Posterior vena cava (tissue), 2 donors: ENCODE measurements at places on chromosomes 1 and 21. TPM values are rescaled to one million over a fixed set of nuclear protein-coding genes. Genes with fewer than 3 reads are reported as not detected.

ACOT11 gene
- 10.3 TPM for total RNA-seq

COX20 gene
- 42.1 TPM for total RNA-seq

TSSK3 gene
- 2.6 TPM for total RNA-seq

DNA sequence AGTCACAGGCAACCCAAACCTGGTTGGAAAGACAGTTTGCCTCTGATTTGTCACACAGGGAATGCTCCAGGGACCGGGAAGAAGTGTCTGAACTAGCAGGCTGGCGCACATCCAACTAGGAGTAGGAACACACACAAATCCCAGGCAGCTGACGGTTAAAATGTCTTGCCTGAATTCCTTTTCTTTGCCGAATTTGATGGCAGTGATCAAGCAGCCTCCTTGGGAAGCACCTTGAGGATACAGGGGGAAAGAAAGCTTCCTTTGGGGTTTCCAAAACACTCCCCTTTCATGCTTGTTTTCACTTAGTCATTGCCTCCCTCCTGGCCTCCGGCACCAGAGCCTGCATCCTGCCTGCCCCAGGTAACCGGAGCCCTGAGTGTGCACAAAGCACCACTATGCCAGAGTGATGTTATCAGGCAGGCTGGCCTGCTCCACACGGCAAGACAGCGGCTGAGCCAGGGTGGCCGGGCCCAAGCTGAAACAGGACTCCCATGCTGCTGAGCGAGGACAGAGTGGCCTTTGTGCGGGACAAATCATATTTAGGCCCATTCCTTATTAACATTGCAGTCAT, 193.8 kb downstream of the LMX1A start:
- no peak for DNase-seq

DNA sequence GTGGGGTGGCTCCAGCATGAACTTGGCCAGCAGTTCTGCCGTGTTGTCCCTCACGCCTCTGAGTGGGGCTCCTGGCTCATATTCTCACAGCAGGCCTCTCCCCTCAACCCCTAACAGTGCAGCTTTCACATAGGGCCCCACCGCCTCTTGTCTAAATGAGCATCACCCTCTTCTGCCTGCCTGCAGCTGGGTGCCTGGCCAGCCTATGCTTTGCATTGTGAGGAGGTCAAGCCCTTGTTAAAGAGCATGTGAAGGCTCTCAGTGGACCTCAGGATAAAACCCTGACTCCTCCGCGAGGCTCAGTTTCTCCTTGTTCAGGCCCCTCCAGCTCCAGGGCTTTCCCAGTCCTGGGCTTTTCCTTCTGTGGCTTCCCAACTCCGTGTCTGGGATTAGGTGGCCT, 34.8 kb downstream of the CRYAA start:
- peak; percentile 49 for DNase-seq

DNA sequence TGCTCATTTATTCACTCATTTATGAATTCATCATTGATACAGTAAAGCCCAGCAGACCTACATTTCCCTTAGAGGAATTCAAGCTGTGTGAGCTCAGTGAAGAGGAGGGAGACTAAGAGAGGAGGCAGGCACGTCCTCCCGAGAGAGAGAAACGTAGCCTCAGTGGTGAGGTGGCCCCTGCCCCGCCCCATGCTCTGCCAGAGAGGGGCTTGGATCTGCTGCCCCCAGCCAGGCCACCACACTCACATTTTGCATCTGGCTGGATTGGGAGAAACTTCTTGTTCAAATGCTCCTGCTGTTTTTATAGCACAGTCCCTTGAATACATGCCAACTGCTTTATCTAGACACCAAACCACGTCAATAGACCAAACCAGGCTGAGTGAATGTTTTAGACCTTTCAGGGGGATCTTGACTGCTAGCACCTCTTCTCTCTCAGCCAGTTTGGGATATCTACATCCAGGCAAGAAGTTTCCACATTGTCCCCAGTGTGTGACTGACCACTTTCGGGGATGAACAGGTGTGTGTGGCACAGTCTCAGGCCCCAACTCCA, 67.7 kb upstream of the AJAP1 start:
- peak; percentile 63 for DNase-seq

- no peak for DNase-seq
Observed at GRCh38 chr1:225479341-225479740, 51.5 kb upstream of the LBR start.

GRCh38 chr1:236523704-236524141, at the start of gene LGALS8:
TSS of gene LGALS8 (plus strand) at chr1:236523982. CDS start at chr1:236526071, 2,089 bp downstream.
- DNase-seq, result peak; percentile 97

DNA sequence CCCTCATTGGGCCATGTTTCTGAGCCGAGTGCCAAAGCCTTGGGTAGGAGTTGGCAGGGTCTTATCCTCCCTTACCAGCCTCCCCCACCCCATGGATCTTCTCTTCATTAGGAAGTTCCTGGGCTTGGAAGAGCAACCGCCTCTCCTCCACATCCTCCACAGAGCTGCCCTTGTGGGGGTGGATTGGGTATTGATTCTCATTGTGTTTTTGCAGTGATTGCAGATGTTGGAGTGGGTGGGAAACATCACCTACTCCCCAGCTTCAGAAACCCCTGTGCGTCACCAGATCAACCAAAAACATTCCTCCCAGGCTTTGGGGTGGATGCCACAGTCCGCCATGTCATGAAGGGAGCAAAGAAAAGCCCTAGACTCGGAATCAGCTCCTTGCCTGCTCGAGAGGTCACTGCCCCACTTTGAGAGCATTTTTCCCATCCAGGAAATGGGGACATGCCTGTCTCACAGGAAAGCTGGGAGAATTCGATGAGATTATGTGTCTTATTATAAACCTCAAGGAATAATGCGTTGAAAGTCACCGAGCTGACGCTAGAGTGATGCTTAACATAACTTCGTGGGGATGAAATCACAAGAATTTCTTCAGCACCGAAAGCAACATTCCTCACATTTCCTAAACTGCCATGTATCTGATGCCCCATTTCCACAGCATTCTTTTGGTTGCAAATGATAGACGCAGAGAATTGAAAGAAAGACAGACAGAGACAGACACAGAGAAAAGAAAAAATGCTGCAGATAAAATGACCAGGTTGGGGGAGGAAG, 44.7 kb upstream of the ZBTB40 start:
- DNase-seq, result no peak

GRCh38 chr21:25934771-25935224, 200.0 kb downstream of the GABPA start:
- DNase-seq, result peak; percentile 85

GRCh38 chr1:55073187-55073916, 34.0 kb downstream of the PCSK9 start:
- DNase-seq, result no peak

- DNase-seq, result no peak
Observed at GRCh38 chr1:177119311-177119710, 45.2 kb downstream of the ASTN1 start.

GRCh38 chr1:246364415-246364941, 142.6 kb downstream of the SMYD3 start:
- no peak for DNase-seq

- no peak for DNase-seq
Observed at GRCh38 chr21:42659416-42660117, 6.1 kb downstream of the PDE9A start.

GRCh38 chr1:52792036-52792435, 50.5 kb upstream of the ZYG11A start:
- DNase-seq, result no peak
